NCI-H446 (cell line): ENCODE measurements at places on chromosomes 5 and 9.

DNA sequence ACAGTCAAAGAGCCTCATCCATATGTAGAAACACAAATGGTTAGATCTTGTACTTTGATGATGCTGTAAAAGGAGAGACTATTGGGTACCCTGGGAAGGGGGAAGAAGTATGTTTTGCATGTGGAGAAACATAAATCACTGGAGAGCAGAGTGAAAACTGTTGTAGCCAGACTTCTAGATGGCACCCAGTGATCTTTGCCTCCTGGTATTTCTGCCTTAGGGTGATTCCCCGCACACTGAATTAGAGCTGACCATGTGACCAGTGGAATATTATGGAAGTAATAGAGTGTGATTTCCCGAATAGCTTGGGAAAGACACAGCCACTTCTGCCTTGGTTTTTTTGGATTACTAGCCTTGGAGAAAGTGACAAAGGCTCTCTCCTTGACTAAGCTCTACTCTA is 174.3 kb downstream of the LPAR1 start:
- no peak for DNase-seq

DNA sequence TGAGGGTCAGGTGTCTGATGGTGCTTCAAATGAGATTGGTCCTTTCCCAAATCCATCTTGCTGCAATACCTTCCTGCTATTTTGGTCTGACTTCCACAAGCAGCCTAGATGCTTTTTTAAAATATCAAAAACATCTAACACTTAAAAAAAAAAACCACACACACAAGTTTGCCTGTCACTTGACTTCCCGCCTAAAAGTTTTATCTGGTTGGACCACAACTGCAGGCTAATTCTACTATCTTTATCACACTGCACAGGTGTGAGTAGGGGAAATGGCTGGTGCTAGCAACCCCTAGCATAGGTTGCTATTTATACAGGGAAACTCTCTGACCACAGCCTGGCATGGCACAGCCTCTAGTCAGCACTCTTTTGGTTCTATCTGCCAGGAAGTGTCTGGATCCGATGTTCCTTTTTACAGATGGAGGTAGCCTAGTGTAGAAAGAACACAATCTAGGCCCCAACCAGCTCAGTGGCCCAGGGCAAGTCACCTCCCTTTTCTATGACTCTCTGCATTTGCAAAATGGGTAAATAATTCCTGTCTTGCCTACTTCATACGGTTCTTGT is at the start of gene HEMGN:
HEMGN (minus strand) TSS at position 92 of the 564 bp plus-strand sequence; CDS start at position 56, 36 bp downstream.
- no peak for DNase-seq

GRCh38 chr5:1429496-1429895 is 15.7 kb downstream of the SLC6A3 start:
- no peak for DNase-seq

DNA sequence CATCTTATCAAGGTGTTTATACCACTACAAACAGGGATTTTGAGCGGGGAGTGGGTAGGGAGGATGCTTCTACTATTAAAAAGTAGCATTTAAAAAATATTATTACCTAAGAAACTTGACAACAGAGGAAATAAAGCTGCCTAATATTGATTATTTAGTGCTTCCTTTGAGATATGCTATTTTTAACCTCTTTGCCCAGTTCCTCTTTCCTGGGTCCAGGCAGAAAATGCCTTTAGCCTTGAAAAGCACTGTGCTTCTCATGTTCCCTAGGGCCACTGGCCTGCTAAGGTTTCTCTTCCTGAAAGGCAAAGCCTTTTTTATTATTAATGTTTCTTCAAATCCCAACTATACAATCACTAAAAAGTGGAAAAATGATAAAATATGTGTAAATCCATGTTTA is 217.2 kb upstream of the HAPLN1 start:
- no peak for DNase-seq

DNA sequence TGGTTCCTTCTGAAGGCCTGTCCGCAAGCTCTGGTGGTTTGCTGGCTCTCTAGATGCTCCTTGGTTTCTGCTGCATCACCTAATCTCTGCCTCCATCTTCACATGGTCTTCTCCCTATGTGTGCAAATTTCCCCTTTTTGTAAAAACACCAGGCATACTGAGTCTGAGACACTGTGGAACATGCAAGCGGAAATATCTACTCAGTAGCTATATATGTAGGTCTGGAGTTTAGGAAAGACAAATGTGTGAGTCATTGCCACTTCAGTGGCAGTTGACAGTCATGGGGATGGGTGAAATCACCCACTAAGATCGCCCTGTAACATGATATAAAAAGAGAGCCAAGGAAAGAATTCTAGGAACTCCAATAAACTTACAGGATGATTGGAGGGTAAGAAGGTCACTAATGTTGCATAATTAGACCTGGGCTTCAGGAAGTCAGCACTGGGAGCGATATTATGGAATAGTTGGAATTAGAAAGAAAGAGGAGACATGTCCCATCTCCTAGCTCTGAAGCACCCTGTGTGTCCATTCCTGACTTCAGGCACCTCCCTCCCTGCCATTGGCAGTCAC is 22.7 kb upstream of the UBLCP1 start:
- DNase-seq, result no peak

DNA sequence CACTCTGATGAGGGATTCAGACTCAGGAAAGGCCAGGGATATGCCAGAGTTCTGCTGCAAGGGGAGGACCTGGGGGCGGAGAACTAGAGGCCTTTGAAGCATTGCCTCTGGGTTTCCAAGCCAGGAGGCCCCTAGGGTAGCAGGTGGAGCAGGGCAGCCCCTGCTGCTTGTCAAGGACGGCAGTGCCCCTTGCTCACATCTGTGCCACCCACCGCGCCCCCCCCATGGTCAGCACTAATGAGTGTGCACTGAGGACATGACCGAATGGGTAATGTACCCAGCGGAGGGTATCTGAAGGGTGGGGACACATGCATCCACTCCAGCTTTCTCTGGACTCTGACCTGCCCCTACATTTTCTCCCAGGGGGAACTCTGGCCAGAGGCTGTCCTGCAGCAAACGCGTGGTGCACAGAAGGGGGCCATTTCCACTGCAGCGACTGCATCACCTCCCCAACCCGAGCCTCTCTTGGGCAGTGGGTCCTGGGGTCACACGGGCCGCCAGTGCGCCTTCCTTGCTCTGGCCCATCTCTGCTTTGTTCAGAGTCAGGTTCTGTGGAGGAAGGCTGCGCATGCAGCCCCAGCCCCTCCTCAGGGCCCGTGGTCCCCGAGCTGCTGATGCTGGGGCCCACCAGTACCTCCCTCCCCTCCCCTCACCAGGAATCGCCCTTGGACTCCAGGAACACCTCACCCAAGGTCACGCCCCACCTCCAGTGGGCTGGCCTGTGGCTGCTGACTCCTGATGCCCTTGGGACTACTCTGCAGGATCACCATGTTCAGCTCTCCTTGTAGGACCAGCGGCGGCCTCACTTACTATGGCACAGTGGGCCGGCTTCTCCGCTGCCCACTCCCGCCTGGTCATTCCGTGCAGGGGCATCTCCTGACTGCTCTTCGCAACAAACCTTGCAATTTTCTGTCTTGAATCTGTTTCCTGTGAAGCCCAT is 31.2 kb downstream of the STC2 start:
- no peak for DNase-seq

DNA sequence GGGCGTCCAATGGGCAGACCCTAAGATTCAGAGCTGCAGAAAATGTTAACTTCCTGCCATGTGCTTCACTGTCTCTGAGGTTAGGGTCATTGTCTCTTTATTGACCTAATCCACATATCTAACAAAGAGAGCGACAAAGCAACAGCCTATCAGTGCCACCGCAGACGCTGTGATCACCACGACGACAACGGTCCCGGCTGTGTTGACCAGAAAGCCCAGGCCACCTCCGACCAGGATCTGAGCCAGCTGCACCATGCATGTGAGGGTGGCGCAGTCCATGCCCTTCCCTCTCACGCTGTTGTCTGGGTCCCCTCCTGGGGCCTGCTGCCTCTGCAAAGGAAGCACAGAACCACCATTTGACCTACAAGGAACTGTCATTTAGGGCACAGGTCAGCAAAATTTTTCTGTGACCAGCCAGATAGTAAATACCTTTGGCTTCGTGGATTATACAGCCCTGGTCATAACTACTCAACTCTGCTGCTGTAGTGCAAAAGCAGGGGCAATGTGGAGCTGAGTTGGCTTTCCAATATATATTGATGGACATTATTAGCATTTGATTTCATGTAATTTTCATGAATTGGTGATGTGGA is 8.5 kb downstream of the RXFP3 start:
- DNase-seq, result no peak

DNA sequence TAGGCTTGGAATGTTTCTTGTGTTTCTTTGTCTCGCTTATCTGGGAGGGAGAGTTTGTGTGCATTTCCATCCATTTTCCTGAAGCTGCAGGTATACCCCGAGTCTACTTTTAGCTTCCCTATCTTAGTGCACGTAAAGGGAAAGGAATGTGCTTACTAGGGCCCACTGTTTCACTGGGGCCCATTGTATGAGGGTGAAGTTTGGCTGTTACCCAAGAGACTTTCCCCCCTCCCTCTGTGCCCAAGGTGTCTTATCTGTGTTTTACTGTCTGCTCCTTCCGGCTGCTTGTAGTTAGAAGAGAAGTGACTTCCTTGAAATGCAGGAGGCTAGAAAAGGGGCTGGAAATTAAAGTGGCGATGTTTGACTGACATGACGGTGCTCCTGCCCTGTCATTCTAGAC is 12.1 kb upstream of the BTNL3 start:
- DNase-seq, result no peak

DNA sequence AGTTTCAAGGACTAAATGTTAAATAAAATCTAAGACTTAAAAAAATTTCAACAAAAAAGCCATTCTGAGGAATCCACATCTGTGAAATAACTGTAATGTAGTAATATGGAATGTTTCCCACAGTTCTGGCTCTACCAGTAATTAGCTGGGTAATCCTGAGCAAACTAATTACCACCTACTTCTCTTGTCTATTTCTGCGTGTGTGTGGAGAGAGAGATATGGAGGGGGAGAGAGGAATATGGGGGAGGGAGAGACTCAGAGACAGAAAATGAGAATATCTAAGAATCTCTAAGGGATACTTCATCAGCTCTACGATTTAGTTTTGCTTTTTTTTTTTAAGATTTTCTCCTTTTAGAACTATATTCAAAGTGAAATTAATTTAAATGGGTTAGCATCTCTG is 28.0 kb downstream of the TBCA start:
- no peak for DNase-seq

GRCh38 chr5:124841829-124842712 is 95.6 kb upstream of the ZNF608 start:
- peak; percentile 71 for DNase-seq

DNA sequence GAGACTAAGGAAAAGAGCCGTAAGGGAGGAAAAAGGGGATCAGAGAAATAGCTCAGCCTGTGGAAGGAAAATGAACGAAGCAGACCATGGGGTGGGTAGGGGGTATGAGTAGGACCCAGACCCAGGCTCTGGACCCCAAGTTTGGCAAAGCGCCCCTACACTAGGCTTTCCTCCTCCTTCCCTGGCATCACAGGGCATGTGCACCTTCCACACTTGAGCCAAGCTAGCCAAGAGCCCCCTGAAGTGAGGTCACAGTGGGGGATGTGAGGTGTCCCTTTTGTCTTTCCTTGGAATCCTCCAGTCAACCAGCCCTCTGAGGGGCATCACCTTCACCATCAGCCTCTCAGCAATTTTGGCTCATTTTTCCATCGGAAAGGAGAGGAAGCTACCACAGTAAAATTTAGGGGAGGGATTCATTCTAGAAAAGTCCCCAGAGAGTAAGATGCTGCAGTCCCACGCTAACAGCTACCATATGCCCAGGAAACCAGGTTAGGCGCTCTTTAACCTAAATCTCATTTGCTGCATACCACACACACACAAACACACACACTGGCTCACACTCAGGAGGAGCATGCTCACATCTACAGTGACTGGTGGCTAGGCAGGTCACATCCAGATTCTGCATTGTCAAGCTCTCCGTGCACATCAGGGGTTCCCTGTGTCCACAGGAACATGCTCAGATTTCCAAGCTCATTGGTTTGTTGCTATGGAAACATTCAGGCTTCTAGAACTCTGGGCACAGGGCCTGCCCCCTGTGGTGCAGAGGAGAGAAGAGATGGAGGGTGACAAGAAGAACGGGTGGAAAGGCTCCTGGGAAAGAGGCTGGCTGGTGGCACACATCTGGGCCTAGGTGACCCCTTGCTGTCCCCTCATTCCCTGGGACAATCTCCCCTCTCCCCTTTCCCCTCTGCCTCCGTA is 9.9 kb downstream of the REEP2 start:
- DNase-seq, result peak; percentile 86

DNA sequence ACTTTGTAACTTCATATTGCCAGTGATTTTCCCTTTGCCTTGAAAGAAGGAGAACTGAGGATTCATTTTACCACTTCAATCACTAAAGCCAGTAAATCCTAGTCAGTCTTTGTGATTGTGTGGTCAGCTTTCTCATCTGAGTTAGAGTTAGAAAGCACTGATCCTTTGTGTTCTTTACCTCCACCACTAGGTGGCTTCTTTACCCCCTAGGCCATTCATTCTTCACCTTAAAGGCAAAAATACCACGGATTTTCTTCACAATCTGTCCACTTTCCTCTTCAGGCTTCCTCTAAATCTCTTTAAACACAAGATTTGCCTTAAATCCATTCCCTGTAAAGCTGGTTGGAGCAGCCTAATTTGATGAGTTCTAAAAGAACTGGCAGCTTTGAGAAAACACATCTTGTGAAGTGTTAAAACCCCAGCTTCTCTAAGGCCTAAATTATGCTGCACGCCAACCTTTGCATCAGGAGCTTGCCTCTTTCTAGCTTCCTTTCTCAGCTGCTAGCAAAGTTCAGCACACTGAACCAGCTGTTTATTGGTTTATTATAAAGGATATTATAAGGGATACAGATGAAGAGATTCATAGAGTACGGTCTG is 20.4 kb downstream of the BDP1 start:
- no peak for DNase-seq

DNA sequence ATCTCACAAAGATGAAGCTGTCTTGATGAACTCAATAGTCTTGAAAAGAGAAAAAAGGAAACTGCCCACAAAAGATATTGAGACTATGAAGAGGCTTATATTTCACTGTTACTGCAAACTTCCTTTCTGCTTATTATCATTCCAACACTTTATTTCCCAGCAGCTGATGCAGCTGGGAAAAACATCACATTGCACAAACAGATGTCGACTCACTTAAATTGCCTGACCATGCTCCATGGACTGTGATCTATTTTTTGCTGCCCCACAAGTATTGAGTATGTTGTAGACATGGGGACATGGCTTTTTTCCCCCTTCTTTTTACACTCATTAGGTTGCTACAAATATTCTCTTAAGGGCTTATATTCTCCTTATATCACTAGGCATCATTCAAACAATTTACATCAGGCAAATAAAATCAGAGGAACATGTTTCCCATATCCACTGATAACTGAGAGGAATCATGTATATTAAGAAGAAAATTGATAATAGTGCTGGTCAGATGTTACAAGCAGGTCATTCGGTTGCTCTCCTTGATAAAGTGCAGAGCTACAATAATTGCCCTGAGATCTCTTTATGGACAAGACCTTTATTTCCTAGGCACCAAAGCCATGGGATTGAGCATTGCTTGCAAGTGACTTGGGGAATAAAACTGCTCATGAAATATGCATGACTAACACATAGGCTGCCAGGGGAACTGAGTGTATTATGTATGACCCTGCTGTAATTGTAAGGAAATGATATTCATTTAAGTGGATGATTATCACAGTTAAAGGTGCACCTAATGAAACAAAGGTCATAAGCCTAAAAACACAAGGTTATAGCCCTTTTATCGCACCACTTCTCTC is 509.9 kb downstream of the ZNF608 start:
- no peak for DNase-seq
